ENCODE measurements at places on chromosomes 11 and 22.

DNA sequence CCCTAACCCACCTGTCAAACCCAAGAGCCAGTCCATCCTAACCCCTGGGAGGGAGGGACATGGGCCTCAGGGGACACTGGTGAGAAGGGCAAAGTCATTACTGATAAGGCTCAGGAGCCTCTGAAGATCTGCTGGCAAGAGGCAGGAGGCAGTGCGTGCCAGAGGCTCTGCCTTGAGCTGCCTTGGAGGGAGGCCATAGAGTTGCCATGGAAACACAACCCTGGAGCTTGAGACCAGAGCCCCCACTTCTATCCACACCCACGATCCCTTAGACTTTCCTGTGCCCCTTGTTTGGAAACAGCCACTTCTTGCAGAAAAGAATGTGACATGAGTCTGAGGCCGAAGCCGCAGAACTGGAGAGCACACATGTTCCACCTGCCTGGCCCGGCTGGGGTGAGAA is 89.7 kb upstream of the CSNK2A3 start:
- no peak for DNase-seq

- no peak for DNase-seq
Observed at GRCh38 chr11:40924915-40925314, 534.5 kb downstream of the LRRC4C start.

- no peak for DNase-seq
Observed at GRCh38 chr11:18050848-18051247, 4.8 kb upstream of the TPH1 start.

DNA sequence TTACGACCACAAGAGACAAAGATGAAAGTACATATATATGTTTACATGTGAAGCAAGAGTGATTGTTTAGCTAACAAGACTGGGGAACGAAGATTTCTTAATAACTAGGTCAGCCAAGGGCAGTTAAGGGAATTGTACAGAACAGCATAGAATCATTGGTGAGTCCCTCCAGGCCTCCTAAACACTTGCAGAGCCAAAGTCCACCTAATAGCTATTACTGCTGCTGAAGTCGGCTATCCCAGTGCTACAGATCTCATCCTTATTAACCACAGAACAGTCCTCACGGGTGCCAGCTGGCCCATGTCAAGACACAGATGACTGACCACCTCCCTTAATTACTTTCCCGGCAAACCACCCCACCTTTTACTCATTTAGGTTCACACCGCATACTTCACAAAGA is 68.5 kb upstream of the OPCML start:
- no peak for DNase-seq

DNA sequence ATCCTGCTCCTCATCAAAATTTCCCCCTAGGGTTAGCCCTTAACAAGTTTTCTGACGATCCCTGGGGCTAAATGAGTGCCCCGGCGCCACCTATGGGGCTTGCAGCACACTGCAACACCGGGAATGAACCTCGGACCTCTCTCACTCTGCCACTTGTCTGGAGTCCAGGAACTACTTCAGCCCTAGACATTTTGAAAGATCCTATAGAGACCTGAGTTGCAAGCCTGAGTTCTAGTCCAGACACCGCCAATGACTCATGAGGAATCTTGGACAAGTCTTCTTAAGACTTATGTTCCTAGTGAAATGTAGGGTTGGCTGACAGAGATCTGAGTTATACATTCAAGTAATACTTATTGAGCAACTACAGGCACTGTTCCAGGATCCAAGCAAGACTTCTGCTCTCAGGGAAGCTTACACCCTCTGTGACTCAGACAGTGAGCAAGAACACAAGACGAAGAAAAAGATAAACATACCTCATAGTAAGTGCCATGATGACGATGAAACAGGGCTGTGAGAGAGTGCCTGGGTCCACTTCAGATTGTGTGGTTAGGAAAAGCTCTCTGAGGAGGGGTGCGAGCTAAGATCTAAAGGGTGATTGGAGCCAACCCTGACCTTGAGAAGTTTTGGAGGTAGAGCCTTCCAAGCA is 10.2 kb upstream of the STK33 start:
- DNase-seq, result no peak

GRCh38 chr11:34905666-34906065 is 10.5 kb downstream of the APIP start:
- DNase-seq, result no peak

DNA sequence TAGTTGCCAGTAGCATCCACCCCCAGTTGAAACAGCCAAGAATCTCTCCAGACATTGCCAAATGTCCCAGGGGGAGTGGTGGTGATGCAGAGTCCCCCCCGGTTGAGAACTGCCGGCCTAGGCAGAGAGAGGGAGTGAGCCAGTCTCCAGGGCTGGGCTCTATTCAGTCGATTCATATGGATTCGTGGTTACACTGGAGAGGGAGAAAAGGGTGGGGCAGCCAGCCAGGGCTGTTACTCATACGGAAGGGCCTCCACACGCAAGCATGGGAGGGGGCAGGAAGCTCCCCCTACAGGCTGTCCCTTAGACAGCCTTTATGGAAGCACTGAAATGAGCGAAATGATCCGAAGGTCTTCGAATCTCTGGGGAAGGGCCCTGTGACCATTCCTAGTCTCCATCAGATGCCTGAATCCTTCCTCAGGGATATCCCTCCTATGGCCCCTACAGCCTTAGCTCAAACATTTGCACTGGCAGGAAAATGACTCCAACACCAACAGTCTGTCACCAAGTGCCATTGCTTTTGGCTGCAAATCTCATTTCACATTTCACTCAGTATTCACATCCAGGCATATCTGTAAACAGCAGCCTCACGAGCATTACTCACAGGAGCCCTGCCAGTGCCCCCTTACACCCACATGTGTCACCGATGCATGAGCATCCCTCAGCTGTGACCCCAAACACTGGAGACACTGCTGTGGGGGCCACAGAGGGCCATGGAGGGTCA is 18.4 kb upstream of the TLCD5 start:
- DNase-seq, result no peak

GRCh38 chr22:50302041-50302541 is 5.4 kb downstream of the PLXNB2 start:
- no peak for DNase-seq

DNA sequence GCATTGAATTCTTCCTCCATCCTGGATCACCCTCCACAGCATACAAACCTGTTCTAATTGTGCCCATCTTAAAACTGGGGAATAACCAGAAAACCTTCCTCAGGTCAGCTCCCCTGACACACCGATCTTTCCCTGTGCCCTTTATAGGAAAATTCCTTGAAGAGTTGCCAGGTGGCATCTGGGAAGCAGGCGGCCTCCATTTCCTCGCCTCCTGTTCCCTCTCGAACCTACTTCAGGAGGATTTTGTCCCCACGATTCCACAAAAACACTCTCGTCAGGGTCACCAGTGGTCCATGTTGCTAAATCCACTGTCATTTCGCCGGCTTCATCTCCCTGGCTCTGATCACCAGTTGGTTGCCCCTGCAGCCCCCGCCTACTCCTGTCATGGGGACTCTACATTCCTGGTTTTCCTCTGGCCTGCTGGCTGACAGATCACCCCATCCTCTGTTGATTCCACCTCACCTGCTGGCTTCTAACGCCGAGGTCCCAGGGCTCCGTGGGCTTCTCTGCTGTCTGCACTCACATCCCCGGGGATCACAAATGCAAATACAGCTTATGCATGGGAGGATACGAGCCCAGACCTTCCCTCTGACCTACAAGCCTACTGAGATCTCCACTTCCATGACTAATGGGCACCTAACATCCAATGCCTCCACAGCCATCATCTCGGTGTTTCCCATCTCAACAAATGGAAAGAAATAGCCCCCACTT is 92.5 kb upstream of the PRDM11 start:
- no peak for DNase-seq

GRCh38 chr11:81647374-81647773 is 1086.3 kb downstream of the FAM181B start:
- DNase-seq, result no peak

DNA sequence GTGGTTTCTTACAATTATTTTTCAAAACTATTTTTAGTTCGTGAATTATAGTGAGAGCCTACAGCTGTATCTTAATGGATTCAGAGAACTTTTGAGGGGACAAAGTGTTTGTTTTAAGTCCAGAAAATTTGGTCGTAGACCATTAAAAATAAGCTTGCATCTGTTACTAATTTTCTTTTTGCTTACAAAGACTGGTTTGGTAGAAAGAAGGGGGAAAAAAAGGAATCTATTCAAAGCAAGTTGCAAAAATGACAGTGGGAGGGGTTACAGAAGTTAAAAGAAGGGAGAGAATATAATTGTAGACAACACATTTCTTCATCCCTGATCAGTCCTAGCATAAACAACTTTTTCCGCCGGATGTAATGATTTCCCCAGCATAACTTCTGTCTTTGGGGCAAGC is 72.1 kb downstream of the AMOTL1 start:
- DNase-seq, result no peak

DNA sequence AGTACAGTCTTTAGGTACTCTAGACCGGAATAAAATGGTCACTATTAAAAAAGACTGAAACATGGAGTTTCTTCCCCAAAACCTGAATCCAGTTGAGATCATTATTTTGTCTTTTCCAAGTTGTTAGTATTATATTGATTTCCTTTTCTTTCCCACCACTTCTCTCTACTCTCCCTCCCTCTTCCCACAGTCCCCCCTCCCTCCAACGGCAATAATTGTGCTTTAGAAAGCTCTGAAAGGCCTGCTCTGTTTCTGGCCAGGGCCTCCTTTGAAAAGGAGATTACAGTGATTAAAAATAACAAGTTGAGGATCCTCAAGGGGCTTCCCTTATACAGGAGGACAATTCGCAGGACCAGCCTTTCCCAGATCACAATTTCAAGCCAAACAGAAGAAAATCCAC is 3.5 kb downstream of the SPON1 start:
- no peak for DNase-seq

- no peak for DNase-seq
Observed at GRCh38 chr22:42800451-42801251, 56.4 kb downstream of the ARFGAP3 start.

DNA sequence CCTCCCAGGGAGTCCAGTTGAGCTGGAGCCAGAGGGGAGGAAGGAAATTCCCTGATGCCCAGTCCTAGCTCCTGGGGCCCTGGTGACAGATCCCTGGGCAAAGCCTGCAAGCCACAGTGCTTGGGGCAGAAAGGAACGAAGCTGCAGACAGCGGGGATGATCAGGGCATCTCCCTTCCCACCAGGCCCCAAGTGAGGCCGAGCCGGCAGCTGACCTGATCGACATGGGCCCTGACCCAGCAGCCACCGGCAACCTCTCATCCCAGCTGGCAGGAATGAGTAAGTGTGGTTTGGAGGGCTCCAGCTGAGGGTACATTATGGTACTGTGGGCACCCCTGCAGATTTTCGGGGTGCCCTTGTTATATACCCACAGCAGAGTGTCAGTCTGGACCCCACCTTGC is 33.5 kb downstream of the TOM1 start:
- DNase-seq, result no peak

DNA sequence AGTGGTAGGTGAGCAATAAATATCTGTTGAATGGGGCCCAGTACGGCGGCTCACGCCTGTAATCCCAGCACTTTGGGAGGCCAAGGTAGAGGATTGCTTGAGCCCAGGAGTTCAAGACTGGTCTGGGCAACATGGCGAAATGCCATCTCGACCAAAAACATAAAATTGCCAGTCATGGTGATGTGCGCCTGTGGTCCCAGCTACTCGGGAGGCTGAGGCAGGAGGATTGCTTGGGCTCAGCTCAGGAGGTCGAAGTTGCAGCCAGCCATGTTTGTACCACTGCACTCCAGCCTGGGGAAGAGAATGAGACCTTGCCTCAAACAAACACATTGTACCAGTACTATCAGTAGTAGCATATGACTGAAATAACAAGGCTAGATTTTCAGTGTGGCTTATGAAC is 4.2 kb downstream of the SGSM3 start:
- no peak for DNase-seq

GRCh38 chr11:68030318-68031143 is at the start of gene NDUFS8:
NDUFS8 (plus strand) TSS chr11:68030681; CDS start chr11:68032152, 1,471 bp downstream.
- DNase-seq, result peak; percentile 96

DNA sequence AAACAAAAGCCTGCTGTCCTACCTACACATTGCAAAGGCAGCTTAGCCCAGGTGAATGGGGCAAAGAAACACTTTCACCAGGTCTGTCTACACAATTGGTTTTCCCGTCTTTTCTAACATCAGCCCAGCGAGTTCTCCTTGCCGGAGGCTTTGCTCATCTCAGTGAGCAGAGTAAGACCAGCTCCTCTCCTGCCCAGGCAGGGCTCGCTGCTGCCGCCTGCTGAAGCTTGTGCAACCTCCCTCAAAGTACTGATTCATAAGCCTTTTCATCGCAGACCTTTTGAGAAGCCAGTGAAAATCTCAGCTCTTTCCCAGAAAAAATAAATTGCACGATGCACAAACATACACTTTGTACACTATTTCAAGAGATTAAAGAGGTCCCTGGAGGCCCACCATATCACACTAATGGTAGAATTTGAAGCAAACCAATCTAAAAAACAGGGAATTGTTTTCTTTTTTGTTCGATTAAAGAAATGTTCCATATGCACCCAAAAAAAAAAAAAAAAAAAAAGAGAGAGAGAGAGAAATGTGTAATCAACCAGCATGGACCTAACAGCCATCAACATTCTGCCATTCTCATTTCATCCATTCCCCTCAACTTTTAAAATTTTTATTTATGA is 328.1 kb upstream of the MPPED2 start:
- DNase-seq, result no peak

GRCh38 chr11:95831198-95831883 is 41.0 kb downstream of the CEP57 start:
- no peak for DNase-seq

DNA sequence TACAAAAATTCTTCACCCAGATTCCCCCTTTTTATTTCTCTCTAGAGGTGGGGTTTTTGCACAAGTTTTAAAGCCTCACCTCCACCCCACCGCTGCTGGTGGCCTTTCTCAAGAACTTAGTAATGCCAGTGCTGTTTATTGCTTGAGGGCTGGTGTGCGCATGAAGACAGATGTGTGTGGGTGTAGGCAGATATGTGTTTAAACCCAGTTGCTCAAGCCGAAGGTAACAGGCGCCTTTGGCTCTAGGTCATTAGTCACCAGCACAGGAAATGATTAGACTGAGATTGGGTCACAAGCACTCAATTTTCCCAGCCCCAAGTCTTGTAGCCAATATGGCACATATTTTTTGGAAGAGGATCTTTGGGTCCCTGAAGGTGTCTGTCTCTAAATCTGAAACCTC is 2.7 kb upstream of the CLMP start:
- DNase-seq, result no peak

DNA sequence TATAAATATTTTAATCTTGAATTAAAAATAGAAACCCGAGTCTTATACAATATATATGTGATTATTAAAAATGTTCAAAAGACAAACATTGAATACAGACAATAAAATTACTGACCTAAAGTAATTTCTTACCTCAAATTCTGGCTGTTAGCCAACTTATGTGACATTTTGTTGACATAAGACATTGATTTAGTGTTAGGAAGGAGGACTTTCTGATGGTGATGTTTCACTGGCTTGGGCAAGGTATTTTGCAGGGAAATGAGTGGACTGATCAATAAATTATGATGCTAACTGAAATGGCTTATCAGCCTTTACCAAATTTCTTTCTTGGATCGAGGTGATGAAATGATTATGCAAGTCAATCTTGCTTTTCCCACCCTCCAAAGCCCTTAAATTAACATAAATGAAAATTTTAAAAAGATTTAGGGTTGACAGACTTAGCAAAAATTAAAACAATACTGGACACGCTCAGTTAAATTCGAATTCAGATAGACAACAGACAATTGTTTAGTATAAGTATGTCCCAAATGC is 33.2 kb upstream of the FZD4 start:
- DNase-seq, result no peak
